ENCODE measurements at places on chromosomes 13 and 19.

GRCh38 chr13:112641456-112642089 lies 48.3 kb upstream of the ATP11A start:
- DNase-seq, result no peak

- no peak for DNase-seq
Observed at GRCh38 chr19:13003081-13003480, 7.8 kb downstream of the NFIX start.

DNA sequence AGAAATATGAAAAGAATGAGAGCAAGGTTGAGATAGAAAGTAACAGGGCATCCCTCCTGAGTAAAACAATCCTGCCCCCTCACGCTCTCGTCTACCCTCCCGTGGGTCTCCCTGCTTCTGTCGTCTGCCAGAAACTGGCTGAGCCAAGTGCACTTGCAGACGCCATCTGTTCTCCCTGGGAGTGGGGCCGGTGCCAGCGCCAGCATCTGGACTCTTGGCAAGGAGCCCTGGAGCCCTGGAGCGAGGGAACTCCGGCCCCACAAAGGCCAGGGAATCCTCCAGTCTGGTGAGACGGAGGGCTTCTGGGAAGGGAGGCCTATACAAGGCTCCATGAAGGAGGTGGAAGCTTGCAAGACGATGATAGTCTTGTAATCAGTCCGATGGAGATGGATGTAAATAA lies 2.3 kb upstream of the TMEM91 start:
- no peak for DNase-seq

GRCh38 chr13:89846926-89847585 lies 1500.4 kb upstream of the MIR17HG start:
- no peak for DNase-seq

GRCh38 chr19:22622020-22622419 lies 12.1 kb upstream of the ZNF492 start:
- no peak for DNase-seq

DNA sequence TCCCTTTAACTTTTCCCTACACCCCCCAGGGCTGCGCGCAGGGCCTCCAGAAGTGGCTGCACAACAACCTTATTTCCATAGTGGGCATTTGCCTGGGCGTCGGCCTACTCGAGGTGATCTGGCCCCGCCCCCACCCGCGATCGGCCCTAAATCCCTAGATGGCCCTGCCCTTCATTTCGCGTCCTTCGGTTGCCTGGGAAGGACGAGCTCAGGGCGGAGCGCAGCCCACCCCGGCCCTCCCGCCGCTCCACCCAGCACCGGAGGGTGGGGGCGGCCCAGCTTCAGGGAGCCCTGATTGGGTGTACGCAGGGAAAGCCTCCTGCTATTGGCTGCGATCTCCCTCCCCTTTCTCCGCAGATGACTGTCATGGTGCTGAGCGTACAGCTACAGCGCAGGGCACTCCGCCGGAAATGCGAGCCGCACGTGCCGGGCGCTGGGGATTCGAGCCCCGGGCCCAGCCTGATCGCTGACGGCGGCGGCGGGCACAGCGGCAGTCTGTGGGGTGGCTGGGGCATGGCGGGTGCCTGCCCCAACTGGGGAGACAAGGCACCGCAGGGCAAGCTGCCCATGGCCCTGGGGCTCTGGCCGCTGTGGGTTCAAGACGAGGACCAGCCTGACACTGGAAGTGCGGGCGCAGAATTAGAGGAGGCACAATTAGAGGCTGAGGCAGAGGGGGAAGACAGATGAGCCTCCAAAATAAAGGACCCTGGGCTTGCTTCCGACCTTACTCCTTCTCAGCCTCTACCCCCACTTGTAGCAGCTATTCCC lies 4.3 kb downstream of the CD37 start:
- peak; percentile 85 for DNase-seq

DNA sequence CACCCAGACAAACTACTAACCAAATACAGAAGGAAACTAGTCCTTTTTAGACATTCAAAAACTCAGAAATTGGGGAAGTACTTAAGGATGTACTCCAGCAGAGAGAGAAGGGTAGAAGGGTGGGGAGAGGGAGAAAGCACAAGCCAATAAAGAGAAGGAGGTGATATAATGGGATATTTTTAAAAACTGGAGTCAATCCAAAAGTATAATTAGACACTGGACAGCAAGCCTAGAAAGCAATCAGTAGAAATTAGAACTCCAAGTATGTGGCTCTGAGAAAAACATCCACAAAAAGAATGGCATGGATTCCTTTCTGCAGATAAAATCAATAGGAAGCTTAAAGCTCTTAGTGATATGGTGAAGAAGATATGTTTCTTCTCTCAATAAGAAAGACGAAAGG lies 55.8 kb downstream of the PEPD start:
- no peak for DNase-seq

DNA sequence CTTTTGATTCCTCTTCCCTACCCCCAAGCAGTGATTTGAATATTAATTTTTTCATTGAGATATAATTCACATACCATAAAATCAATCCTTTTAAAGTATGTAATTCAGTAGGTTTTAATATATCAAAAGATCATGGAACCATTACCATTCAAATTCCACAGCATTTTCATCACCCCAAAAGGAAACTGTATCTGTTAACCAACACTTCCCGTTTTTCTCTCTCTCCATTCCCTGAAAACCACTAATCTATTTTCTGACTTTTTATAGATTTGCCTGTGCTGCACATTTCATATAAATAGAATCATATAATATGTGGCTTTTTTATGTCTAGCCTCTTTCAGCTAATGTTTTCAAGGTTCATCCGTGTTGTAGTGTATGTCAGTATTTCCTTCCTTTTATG lies 107.1 kb downstream of the PAN3 start:
- no peak for DNase-seq

GRCh38 chr13:84446972-84447639 lies 564.8 kb upstream of the SLITRK1 start:
- no peak for DNase-seq

GRCh38 chr19:54390942-54391577 lies 24.2 kb upstream of the TTYH1 start:
- DNase-seq, result peak; percentile 32

DNA sequence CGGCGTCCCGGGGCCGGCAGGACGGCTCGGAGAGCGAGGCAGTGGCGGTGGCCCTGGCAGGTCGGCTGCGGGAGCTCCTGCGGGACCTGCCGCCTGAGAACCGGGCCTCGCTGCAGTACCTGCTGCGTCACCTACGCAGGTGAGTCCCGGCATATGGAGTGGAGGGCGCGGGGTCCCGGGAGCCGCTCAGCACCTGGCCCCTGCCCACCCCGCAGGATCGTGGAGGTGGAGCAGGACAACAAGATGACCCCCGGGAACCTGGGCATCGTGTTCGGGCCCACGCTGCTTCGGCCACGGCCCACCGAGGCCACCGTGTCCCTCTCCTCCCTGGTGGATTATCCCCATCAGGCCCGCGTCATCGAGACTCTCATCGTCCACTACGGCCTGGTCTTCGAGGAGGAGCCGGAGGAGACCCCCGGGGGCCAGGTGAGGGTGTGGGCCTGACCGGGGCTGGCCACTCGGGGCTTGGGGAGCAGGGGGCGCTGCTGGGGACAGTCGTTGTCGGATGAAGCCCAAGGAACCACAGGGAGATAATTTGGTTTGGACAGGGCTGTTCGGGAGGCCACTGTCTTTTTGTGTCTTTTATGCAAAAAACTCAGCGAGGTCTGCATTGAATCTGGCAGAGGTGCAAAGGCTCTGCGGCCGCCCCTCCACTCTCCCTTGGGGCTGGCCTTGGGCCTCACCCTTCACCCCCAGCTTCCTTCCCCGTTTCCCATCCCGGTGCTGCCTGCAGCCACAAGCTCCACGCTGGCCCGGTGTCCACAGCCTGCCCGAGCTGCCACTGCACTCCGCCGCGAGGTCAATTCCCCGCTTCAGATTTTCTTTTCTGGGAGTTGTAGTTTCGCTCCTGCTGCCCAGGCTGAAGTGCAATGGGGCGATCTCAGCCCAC lies 12.0 kb downstream of the POLR2E start:
- DNase-seq, result no peak

DNA sequence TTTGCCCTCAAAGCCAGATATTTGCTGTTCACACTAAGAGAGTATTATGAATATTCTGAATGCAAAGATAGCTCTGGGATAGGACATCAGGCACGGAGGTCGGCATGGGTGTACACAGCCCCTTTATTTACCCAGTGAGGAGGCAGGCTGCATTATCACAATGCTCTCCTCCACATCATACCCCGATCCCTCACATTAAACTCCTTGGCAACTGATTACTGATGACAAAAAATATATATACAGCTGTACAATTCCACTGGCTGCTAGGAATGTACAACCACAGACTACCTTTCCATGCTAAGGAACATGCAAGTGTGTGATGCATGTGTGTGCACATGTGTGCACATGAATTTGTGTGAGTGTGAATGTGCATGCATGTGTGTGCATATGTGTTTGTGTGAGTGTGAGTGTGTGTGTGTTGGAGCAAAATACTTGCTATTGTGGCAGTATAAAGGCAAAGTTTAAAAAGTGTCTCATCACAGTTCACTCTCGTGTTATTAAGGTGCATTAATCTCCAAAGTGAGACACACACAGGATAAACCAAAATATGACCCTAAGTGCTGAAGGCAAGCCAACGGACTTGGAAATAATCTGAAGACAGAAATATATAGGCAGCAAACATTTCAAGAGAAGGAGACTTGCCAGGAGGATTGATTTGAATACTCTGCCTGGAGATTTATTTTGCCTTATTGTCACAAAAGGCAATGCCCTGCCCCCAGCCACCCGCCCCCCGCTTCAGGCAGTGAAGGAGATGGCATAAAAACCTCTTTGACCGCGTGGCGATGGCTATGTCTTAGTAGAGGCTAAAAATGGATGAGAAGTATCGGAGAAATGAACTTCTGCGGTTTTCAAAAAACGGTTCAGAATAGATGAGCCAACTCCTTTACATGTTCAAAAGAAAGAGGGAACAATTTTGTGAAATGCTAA lies 274.8 kb downstream of the TSHZ3 start:
- no peak for DNase-seq
